ENCODE measurements at places on chromosomes 5 and 9.

- DNase-seq = no peak
These were observed 21.4 kb downstream of the COL27A1 start for GRCh38 chr9:114176624-114177291.

- peak; percentile 50 for DNase-seq
These were observed 8.0 kb upstream of the REEP5 start for GRCh38 chr5:112930082-112930344.

GRCh38 chr5:167217097-167217743 lies 1074.2 kb upstream of the WWC1 start:
- DNase-seq = no peak

DNA sequence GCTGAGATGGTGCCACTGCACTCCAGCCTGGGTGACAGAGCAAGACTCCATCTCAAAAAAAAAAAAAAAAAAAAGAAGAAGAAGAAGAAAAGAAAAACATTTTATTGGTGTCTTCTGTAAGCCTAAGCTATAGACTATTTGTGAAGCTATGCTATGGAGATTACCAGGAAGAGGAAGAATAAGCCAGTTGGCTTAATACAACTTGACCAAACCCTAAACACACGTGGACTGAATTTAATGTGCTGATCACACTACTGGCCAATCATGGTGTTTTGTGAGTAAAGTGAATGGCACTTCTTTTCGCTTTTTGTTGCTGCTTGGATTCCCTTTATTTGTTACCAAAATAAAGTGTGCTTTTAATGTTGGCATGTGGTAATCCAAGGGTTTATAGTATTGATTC lies 49.9 kb downstream of the GGTA1 start:
- no peak for DNase-seq
